HEK293T (cell line): ENCODE measurements at places on chromosomes 4 and X.

DNA sequence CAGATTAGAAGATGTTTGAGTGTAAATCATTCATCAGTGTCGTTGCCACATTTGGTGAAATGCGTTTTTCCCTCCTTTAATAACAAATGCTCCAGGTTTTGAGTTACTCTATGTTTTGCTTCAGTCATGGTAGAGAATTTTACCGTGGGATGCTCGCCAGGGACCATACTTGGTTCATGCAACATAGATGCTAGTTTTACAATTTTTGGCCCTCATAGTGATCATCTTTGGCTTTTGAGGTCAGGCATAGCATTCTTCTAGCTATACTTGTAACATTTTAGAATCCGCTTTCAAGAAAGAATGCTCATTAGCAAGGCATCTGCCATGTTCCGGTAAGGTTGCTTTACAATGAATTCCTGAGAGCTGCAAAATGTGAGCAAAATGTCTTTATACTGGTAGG lies 147.2 kb downstream of the SPCS3 start:
- no peak for DNase-seq

DNA sequence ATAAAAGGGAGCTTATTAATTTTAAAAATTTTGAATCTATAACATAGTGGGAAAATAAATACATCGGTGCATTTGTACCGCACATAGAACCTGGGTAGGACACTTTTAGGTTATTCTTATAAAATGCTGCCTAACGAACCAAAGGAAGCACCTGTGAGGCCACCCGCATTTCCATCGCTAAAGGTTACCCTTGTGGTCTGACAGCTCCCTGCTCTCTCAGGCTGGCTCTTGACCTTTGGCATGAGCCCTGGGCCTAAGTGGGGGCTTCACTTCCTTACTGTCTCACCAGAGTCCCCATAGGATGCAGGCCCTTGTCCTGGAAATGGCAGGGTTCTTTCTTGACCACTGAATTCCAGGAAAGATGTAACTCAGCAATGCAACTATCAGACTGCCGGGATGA lies 46.0 kb downstream of the HADH start:
- no peak for DNase-seq

DNA sequence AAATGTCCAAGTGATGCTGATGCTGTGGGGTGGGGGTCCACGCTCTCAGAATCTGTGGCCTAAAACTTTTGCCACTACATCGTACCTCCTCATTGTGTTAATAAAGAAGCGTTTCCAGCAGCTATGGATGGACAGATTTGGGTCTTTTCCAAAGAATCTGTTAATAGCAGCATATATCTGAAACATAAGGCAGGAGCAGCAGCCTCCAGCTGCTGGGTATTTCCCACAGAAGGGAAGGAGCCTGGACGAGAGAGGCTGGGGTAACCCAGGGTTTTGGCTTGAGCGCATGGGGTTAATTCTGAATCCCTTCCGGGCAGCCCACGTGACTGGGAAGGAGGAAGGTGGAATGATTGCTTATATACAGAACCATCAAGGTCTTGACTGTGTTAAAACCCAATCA lies 332.4 kb downstream of the BCOR start:
- DNase-seq = no peak

DNA sequence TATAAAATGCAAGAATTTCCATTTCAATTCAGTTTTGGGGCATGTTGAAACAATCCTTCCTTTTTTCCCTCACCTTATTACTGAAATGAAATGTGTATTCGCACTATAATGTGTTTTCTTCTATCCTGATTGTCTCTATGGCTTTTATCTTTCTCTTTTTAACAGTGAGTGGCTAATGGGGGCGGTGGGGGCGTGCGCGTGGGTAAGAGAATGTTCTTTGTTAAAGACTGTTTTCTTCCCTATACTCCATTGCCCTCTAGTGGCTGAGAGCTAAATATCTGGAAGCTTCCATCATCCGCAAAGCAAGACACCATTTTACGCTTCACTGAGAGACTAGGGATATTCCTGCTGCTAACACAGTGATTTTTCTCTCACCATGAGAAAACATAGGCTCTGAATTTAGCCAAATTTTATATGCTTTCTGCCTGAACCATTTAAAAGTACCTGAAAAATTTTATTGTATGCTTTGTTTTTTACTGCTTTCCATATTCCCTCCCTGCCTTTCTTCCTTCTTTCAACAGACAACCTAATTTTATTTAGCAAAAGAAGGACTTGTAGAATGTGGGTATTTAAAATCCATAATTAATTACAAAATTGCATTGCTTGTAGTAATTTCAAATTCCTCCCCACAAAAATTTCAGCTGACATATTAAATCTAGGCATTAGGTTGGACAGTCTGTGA lies 194.0 kb downstream of the GASK1B start:
- DNase-seq = peak; percentile 65

DNA sequence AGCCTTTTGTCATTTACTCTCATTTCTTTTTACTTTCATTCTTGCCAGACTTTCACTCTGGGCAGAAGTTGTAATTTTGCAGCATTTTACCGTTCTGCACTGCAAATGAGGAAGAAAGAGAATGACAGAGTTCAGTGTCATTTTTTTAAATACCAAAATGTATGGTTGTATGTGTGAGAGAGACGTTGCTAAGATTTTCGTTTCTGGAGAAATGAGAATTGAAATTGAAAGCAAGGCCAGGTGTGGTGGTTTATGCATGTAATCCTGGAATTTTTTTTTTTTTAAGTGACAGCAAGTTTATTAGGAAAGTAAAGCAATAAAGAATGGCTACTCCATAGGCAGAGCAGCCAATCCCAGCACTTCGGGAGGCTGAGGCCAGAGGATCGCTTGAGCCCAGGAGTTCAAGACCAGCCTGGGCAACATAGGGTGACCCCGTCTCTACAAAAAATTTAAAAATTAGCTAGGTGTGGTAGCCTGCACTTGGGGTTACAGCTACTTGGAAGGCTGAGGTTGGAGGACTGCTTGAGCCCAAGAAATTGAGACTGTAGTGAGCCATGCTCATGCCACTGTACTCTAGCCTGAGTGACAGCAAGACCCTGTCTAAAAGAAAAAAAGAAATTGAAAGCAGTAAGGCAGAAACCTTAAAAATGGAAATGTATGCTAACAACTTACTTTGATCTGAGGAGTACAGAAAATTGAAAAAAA lies 12.9 kb downstream of the DCK start:
- no peak for DNase-seq

DNA sequence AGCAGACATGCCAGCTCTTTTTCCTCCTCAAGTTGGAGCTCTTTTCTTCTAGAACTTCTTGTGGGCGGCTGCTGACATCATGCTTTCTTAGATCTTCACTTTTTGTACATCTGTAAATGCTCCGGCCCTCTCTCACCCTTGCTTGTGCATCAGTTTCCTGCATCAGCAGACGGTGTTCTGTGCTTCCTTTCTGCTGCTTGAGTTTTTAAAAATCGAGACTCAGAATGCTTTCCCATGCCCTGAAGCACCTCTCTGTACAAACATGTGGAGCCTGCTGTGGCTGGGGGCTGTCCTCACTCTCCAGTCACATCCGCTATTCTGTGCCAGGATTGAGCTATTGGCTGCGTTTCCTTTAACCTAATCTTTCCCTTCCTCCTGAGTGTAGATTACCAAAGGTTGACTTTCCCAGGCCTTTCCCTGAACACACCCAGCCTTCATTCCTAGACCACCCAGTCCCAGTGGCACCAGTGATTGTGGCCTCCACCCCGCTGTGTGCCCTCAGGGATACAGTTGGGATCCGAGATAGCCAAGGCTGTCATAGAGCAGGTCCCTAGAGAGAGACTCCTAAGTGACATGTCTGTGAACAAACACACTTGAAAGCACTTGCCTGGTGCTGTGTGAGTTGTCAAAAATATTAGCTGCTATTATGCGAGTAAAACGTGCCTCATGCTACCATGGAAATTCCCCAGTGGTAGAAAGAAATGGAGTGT lies 41.9 kb downstream of the TNIP2 start:
- DNase-seq = no peak

DNA sequence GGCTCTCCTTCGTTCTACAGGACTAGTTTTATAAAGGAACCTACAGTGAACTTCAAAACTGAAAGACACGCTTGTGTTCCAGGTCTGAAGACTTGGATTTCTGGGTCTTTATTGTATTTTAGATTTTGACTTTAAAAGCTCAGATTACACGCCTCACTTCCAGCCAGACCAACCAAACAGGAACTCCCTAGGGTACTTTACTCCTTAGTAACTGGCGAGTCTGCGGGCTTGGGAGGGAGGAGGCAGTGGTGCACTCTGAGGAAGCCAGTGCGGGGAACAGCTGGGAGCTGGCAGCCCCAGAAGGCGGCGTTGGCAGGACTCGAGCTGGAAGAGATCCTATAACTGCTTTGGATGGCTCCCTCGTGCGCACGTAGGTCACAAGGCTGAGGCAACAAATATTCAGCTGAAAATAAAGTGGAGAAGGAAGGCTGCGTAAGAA lies 391 bp upstream of the PHKA1 start:
- DNase-seq = peak; percentile 42

- peak; percentile 26 for DNase-seq
Measured at GRCh38 chr4:128310266-128310697, 22.7 kb upstream of the PGRMC2 start.

DNA sequence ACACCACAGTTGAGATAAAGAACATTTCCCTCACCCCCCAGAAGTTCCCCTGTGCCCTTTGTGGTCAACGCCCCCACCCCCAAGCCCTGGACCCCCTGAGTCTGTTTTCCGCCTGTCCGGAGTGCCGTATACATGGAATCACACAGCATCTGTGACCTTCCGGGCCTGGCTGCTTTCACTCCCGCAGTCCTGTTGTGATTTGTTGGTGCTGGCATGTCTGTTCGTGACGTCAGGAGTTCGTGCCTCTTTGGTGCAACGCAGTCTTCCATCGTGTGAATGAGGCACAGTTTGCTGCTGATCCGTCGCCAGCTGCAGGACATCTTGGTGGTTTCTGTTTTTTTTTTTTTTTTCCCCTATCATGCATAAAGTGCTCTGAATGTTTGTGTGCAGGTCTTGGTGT lies 62.1 kb downstream of the PSAPL1 start:
- DNase-seq = no peak

DNA sequence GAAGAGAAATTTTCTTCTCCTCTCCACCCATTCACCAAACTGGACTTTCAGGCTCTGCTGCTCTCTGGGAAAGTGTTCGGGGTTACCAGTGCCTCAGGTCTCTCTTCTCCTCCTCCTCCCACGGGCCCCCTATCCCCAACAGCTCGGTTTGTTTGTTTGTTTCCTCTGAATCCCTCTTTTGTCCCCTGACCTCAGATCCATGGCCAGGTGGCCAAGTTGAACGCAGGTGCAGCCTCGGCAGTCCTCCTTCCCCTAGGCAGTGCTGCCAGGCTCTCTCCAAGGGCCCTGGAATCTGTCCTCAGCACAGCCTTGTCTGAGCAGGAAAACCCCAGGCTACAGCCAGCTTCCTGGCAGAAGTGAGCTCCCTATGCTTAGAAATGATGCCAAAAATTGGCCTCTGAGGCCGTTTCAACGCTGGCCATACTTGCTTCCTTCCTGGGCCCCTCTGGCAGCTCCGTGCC lies 60.0 kb downstream of the FHDC1 start:
- no peak for DNase-seq

GRCh38 chrX:24014388-24015018 lies 12.5 kb downstream of the KLHL15 start:
- DNase-seq = no peak

DNA sequence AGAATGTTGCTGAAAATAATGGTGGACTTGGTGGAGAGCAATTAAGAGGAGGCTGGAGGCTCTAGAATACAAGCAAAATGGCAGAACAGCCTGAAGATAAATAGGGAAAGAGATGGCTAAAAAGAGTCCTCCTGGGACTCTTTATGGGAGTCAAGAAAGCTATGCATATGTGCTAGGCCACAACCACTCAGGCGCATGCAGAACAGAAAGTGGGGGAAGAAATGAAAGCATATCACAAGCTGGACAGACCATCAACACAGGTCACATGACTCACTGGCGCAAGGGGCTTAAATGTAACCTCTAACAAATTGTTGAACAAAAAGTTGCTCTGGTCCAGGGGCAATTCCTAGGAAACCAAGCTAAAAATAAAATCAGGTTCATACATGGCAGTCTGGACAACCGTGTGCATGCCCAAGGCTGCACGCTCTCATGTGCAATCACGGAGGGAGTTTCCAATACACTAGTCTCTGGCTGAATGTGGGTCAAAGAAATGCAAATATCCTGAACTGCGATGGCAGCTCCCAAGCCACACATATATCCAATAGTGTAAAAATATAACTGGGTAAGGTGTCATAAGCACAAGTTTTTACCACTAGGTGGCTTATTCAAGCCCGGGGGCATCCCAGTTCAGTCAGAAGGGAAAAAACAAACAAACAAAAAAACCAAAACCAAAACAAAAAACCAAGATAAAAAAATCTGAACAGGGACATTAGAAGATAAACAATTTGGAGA lies 45.4 kb downstream of the ZNF711 start:
- no peak for DNase-seq

- no peak for DNase-seq
Measured at GRCh38 chr4:16075975-16076757, 7.7 kb downstream of the PROM1 start.

GRCh38 chr4:15232366-15233263 lies 195.2 kb upstream of the C1QTNF7 start:
- no peak for DNase-seq

- DNase-seq = peak; percentile 58
Measured at GRCh38 chrX:48573690-48574269, 504 bp upstream of the RBM3 start.

DNA sequence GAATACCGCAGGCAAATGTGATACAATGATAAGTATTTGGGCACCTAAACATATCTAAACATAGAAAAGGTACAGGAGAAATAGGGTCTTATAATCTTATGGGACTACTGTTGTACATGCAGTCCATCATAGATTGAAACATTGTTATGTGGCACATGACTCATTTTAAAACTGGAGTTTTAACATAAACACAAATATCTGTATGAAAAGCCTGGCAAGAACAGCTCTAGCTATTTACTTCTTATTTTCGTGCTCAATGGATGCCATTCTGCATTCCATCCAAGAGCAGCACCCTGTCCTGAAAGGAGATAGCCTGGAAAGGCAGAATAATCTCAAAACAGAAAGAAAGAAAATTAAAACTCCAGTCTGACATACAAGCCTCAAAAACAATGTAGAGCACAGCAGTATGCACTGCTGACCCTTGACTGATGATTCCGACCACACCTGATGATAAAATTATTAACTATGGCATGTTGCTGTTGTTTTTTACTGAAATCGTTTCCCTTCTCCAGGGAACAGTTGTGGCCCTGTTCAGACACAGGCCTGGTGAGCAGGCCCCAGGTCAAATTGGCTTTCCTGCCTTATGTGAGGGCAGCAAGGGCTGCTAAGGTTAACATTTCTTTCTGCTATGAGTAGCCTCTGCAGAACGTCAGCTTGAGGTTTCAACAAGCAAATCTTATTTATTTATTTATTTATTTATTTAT lies 152.7 kb downstream of the APBB2 start:
- DNase-seq = no peak

DNA sequence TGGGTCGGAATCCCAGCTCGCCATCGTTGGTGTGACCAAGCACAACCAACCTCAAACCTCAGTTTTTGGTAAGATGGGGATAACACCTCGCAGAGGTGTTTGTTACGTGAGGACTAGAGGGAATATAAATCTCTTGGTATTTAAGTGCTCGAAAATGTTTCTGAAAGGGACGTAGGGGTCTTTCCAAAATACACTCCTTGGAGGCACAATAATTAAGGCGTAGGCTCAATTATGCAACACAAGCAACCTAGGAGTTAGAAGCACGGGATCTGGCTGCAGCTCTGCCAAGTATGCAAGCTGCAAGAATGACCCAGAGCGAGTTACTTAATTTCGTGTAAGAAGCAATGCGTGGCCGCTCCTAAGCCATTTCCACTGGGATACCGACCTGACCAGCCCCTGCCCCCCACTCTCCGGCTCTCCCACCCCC lies 552 bp downstream of the ADH5 start:
- peak; percentile 31 for DNase-seq

- DNase-seq = peak; percentile 30
Measured at GRCh38 chr4:78057600-78058550, 752 bp downstream of the FRAS1 start.
